ENCODE measurements at places on chromosomes 1 and 21.

GRCh38 chr21:45981151-45982091, at the start of gene COL6A1:
Gene COL6A1 (plus strand): TSS chr21:45981770. CDS start chr21:45981851, 81 bp downstream.
- DNase-seq: no peak

DNA sequence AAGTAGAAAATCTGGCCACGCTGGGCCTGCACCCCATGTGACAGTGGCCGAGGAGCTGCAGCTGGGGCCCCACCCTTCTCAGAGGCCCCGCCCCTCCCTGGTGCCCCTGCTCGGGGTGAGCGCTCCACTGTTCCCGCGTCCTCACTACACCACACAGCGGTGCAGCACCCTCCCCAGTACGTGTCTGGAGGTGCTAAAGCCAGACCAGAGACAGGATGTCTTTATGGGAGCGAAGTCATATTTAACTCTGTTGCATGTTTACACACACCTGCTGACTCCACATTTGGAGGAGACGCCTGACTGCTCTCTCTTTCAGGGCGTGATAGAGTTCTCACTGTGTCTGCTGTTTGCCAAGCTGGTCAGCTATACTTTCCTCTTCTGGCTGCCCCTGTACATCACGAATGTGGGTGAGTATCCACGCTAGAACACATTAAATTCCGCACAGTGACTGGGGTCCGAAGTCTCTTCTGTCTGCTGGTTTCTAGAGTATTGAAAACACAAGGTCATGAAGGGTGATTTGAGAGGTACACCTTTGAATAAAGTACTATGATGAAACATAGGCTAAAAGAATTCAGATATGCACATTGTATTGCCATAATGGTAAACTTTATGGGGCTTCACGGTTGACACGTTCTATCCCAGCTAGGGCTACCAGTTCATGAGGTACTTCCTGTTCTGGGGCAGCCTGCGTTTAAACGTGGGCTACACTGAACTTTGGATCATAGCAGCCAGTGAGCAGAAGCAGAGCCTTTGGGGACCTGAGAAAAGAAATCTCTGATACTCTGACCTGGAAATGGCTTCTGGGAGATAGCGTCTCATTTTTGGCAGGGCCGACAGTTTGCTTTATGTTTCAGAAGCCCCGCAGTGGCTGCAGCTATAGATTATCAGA, 48.4 kb downstream of the SLC37A1 start:
- DNase-seq: no peak

DNA sequence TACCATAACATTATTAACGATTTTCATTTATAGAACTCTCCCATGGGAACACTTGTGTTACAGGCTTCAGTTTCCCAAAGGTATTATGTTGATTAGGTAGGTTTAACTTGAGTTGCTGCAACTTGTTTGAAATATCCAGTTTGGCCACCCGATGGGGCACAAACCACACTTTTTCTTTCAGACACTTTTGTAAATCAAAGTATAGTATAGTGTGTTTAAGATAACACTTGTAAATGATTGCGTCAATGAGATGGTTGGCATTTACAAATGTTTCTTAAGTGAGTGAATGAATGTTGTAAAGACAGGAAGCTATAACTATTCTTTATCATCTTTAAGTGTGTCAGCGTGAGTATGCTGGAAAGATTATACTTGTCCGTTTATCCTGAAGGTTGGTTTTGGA, 4.3 kb downstream of the XPR1 start:
- DNase-seq: no peak

DNA sequence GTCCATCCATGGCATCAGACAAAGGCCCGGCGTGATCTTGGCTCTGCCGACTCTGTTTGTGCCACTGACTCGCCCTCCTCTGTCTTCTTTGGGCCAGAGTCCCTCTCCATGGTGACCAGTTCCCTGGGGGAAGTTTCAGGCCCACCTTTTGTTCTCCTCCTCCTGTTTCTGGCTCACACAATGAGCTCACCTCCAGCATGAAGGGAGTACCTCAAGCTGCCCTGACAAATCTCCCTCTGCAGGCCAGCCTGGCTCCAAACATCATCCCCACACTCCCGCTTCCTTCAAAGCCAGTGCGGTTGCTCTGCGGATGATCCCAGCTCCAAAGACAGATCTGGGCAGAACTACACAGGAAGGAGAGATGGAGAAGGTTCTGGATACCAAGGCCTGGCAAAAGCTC, 576.6 kb downstream of the NPHP4 start:
- DNase-seq: no peak

DNA sequence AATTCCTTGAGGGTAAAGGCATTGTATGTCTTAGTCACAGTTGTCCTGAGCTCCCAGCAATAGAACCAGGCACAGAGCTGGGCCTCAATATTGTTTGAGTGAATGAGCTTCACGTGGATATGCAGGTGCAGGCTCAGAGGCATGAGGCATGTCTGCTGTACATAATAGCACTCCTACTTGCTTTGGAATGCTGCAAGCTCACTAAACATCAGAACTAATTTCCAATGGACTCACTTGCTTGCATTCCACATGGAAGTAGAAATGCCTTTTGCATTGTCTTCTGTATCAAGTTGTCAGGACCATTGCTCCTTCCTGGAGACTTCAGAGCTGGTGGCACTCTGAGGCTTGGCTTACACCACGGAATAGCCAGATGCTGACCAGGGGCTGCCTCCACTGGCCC, 37.1 kb downstream of the INAVA start:
- DNase-seq: no peak

DNA sequence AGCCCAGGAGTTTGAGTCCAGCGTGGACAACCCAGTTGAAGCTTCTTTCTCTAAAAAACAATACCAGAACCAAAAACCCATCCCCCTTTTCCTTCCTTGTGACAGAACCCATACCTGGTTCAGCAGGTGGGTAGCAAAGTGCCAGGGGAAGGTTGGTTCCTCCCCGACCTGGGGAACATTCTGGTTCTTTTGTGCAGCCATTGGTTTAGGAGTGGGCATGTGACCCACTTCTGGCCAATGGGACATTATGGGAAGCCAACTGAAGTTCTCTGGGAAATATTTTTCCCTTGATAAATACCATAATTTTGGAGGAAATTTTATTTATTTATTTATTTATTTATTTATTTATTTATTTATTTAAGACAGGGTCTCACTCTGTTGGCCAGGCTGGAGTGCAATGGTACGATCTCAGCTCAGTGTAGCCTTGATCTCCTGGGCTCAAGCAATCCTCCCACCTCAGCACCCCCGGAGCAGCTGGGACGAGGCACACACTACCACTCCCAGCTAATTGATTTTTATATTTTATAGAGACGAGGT, 15.8 kb upstream of the MAPKAPK2 start:
- DNase-seq: no peak

- DNase-seq: no peak
Measured at GRCh38 chr21:25369524-25370300, 237.6 kb downstream of the MRPL39 start.

DNA sequence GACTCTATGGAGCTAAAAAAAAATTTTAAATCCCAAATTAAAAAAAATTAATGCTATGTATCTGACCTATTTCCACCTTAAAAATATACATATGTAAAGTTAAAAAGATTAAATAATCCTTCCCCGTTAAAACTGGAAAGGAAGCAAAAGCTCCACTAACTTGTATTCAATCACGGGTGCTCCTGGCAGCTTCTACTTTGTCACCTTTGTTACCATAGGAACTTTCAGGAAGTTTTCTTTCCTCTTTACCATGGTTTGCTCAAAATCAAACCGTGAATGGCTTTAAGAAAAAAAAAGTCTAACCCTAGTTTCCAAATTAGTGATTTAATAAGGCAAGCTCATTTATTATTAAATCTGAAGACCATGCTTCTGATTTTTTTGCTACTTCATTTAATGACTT, 3.5 kb downstream of the GPATCH2 start:
- no peak for DNase-seq

DNA sequence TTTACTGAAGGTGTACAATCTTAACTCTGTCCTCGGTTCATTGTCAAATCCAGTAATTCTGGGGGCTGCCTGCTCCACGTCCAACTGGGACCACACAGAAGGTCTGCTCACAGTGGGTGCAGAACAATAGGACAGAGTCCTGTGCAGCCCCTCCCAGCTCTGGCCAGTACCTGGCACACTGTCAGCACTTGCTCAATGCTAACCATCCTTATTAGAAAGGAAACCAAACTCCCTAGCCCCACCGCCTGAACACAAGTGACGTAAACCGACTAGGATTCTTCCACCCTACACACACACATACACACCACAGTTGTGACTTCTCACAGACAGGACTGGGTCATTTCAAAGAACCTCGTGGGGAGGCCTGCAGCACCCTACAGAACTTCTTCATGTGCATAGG, 5.2 kb downstream of the BCAR3 start:
- no peak for DNase-seq

GRCh38 chr1:152533327-152533938, 19.2 kb downstream of the CRCT1 start:
- no peak for DNase-seq

GRCh38 chr1:51933344-51933743, 54.8 kb upstream of the NRDC start:
- no peak for DNase-seq

GRCh38 chr1:217953922-217954321, 322.8 kb downstream of the SPATA17 start:
- no peak for DNase-seq

DNA sequence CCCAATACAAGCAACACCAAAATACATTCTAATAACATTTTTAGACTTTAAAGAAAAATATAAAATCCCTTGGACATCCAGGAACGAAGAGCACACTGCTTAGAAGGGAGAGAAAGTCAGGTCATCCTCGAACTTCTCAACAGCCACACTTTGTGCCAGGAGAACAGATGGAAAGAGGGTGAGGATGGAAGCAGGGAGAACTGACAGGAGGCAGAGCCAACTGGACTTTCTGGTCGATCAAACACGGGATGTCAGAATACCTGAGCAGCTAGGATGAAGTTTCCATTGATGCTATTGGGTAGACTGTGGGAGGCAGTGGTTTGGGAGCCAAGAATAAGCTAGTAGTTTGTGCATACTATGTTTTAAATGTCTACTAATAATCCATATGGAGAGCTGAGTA, 111.4 kb downstream of the TOMM20 start:
- no peak for DNase-seq

GRCh38 chr1:173176246-173176645, 30.9 kb downstream of the TNFSF4 start:
- no peak for DNase-seq

DNA sequence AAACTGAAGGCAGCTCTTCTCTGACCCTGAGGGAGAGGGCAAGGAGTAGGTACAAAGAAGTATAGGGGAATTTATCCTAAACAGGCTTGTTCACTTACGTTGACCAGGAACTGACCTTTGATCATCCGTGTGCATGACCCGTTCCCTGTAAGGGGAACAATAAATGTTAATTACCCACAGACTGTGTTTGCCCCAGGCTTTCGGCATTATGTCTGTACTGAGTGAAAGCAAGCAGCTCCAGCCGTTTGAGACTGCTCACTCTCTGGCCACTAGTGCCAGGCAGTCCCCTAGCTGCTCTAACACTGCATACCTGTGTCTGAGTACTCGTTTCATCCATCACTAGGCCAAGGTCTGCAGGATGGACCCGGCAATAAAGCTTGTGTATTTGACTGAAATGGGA, 1365.3 kb downstream of the NCAM2 start:
- no peak for DNase-seq

DNA sequence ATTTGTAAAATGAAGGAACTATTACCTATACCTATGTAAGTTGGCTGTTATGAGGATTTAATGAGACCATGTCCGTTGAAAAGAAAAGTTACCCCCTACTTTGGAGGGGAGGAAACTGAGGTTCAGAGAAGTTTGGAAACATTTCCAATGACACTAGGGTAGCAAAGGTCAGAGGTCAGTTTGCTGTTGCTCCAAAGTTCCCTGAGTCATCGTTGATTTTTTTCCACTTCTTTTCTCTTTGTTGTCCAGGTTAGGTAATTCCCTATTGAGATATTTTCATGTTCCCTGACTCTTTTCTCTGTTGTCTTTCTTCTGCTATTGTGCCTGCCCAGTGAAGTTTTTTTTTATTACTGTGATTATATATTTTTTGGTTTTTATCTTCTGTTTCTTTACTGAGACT, 213.8 kb upstream of the C1orf174 start:
- no peak for DNase-seq

DNA sequence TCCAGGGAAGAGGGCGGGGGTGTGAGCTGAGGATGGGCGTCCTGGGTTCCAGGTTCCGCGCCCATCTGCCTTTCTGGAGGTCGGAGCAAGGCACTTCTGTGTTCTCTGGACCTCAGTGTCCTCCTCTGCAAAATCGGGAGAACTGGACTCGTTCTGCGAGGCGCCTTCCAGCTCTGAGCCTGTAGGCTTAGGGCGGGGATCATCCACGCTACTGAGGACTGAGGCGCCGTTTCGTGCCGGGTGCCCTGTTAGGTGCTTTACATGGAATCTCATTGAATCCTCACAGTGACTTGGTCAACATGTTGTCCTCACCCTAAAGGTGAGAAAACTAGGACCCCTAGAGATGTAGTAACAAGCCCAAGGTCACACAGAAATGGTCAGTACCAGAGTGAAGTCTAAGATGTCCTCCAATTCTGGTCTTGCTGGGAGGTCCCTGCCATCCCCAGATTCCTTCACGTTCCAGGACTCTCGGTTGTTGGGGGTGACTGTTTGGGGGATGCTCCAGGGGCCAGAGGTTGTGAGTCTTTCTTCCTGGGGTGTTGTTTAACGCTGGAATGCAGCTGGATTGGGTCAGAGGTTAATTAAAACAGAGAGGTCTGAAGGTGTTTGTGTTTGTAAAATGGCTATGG, 677 bp downstream of the PRKAA2 start:
- DNase-seq: no peak

GRCh38 chr21:17775431-17776126, 43.6 kb downstream of the C21orf91 start:
- peak; percentile 62 for DNase-seq

DNA sequence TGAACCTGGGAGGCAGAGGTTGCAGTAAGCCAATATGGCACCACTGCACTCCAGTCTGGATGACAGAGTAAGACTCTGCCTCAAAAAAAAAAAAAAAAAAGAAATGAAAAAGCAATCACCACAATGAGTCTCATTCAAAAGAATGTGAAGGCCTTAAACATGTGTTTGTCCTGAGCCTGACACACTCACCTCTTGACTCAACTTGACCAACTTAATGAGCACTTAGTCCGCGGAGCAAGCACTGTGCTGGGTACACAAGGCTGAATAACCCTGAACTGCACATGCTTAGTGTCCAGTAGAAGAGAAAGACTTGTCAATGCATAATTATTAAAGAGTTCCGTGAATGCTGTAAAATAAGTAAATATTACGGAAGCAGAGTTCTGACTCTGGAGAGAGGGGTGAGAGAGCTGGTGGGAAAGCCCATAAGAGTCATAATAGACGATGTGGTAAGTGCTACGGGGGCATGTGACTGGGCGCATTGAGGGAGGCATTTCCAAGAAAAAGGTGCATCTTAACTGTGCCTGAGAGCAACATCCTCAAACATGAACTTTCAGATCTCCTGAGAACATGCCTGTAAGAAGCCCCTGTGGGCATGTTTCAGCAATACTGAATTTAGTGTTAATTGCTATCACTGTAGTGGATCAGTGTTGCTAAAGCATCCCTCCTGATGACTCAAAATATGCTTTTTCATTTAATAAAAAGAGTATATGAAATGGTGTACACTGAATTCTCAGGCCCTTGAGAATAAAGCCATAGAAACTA, 27.2 kb downstream of the MCOLN2 start:
- DNase-seq: no peak

GRCh38 chr1:156430303-156430702, 61.3 kb downstream of the RHBG start:
- DNase-seq: no peak

Data from stimulated activated CD8-positive, alpha-beta memory T cell treated with anti-CD3 and anti-CD28 coated beads, Interleukin-4, amount 100 ng/mL, for 4 hours (primary cell).